ENCODE measurements at places on chromosomes 2 and 18.

- DNase-seq = no peak
Measured at GRCh38 chr2:237597196-237598145, 6.9 kb upstream of the RAB17 start.

DNA sequence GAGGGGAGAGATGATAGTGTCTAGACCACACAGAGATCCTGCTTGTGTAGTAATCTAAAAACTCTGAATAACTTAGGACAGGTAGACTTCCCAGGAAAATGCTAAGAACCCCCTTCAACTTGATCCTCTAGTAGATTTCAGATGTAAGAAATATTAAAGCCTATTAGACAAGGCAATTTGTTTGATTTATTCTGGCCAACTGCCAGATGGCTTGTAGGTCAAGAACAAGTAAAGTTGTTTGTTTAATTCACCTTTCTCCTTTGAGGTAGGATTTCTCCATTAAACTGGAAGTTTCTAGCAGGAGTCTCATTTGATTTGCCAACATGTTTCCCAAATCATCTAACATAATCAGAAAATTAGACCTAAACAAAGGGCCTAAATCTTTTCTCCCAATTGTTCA lies 48.6 kb downstream of the SH3RF3 start:
- DNase-seq = no peak

DNA sequence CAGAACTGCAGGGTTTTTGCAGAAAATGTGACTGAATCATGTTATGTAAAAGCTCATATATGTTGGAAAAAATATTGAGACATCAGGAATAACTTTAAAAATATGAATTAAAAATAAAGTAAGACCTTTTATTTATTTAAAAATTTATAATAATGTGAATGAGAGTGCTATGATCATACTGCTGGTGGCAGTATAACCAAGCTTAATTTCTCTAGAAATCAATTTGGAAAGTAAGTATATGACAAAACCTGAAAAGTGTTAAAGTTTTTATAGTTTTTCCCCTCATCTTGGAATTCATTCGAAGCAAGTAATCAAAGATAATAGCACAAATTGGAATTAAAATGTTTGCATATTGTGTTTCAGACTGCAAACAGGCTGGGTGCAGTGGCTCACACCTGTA lies 7.5 kb downstream of the SLC39A10 start:
- DNase-seq = no peak

- no peak for DNase-seq
Measured at GRCh38 chr18:50727721-50728471, 91.9 kb downstream of the MRO start.

GRCh38 chr2:132729522-132729921 lies 59.5 kb upstream of the LYPD1 start:
- no peak for DNase-seq

DNA sequence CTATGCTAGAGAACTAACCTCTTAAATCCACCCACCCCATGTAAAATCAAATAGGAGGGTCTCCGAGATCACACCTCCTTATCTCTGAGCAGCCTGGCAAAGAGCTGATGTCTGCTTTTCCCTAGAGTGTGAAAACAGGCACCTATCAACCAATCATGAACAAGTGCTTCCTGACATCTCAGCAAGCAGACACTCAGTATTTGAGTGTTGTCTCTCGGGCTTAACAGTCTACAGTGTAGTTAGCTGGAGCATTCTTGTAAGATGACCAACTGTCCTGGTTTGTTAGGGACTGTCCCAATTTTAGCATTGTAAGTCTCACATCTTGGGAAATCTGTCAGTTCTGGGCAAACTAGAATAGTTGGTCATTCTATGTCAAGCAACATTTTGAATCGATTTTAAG lies 26.4 kb downstream of the MARCHF4 start:
- DNase-seq = no peak

DNA sequence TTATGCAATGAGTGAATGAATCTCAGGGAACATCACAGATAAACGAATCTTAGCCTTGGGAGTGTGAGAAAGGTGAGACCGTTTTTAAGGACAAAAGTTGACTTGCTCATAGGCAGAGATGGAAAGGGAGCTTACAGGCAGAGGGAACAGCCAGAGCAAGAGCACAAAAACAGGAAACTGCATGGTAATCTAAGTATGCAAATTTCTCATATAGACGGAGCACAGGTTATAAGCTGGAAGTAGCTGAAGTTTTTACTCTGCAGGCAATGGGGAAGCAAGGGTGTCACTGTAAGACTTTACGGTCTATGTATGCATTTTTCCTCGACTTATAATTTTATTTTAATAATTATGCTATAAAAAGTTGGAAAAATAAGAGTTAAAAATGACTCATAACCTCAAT lies 44.8 kb upstream of the STRN start:
- DNase-seq = no peak

DNA sequence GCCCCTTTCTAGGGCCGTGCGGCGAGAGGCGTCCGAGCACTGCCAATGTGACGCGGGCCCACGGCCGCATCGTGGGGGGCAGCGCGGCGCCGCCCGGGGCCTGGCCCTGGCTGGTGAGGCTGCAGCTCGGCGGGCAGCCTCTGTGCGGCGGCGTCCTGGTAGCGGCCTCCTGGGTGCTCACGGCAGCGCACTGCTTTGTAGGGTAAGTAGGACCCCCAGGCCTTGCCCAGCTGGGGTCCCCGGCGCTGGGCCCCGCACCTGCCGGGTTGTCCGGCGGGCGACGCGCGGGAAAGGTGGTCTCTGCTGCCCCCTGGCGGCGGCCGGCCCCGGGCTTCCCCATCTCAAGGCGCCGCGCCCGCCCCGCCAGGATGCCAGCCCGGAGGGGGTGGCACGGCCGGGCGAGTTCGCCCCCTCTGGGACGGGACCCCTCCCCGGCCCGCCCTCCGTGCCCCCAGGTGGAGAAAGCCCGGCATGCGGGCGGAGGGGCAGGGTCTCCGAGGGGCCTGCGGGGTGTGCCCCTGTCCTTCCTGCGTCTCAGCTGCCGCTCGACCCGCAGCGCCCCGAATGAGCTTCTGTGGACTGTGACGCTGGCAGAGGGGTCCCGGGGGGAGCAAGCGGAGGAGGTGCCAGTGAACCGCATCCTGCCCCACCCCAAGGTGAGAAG lies 1.9 kb downstream of the PRSS56 start:
- DNase-seq = no peak

DNA sequence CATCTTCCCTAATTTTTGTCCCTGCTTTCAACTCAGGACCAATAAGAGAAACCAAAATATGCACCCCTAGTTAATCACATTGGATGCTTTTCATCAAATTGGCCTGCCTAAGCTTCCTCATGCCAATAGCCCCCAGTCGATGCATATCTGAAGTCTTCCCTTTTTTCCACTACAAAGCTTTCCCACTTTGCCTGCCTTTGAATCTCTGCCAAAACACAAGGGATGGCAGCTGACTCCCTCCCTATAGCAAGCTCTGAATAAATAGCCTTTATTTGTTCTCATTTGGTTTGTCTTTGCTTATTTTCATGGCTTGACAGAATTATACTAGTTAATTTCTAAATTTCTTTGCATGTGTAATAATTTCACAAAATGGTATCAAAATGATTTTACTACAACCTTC lies 621.2 kb downstream of the MBD2 start:
- no peak for DNase-seq

DNA sequence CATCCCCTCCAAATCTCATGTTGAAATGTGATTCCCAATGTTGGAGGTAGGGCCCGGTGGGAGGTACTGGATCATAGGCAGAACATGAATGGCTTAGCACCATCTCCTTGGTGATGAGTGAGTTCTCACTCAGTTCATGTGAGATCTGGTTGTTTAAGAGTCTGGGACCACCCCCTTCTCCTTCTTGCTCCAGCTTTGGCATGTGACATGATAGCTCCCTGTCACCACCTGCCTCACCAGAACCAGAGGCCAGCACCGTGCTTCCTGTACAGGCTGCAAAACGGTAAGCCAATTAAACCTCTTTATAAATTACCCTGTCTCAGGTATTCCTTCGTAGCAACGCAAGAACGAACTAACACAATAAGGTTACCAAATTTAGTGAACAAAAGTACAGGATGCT lies 95.4 kb downstream of the ZBTB7C start:
- DNase-seq = no peak

DNA sequence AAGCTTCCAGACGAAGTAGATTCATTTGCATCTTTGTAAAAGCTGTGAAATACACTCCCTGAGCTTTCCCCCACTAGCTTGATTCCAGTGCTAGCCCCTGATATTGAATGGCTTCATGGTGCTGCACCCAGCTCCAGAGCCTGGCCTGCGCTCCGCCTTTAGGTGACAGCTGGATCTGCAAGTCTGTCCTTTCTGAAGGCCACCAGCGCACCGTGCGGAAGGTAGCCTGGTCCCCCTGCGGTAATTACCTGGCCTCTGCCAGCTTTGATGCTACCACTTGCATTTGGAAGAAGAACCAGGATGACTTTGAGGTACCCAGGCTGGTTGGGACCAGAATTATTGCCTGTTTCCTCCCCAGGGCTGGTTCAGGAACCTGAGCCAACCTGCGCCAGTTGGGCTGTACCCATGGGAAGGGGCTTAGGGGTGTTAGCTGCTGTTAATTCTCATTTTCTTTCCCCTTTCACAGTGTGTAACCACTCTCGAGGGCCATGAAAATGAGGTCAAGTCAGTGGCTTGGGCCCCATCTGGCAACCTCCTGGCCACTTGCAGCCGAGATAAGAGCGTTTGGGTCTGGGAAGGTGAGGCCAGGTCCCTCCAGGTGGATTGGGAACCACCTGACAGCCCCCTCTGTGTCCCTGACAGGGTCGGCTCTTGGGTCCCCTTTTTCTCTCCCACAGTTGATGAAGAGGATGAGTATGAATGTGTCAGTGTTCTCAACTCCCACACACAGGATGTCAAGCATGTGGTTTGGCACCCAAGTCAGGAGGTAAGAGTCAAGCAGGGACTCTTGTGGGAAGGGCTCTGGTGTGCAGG lies 1.3 kb downstream of the CIAO1 start:
- DNase-seq = no peak

GRCh38 chr2:7031547-7032245 lies 114.5 kb downstream of the RNF144A start:
- no peak for DNase-seq

DNA sequence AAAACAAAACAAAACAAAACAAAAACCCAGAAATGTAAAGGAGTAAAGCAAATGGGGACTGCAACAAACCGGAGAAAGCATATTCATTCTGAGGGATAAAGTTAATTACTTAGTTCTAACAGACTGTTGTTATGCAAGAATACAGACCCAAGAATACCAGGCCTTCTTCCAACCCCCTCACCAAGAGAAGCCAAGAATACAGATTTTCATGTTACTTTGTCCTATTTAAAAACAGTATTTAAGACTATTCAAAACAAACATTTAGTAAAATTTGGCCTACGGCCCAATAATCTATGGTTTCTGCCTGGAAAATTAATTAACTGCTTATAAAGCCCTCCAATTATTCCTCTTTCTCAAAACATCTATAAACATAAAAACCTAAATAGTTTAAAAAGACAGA lies 91.4 kb downstream of the USP34 start:
- no peak for DNase-seq

DNA sequence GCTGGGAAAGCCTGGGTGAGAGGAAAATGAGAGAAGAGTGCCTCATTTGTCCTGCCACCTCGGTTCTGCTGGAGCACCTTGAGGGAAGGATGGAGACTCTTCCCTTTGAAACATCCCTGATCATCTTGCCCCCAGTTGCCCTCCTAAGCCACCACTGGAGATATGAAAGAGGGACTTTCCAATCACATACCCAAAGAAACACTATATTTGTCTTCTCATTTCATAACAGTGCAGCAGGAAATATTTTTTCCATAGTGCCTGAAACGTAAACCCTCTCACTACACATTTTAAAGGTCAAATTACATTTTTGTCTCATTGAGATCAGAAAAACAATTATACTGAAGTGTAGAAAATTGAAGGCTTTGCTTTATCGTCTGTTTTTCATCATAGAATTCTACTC lies 63.3 kb downstream of the KCTD18 start:
- no peak for DNase-seq

- no peak for DNase-seq
Measured at GRCh38 chr2:32780961-32781360, 153.1 kb downstream of the TTC27 start.

GRCh38 chr2:196259507-196260481 lies 88.4 kb upstream of the STK17B start:
- DNase-seq = no peak

DNA sequence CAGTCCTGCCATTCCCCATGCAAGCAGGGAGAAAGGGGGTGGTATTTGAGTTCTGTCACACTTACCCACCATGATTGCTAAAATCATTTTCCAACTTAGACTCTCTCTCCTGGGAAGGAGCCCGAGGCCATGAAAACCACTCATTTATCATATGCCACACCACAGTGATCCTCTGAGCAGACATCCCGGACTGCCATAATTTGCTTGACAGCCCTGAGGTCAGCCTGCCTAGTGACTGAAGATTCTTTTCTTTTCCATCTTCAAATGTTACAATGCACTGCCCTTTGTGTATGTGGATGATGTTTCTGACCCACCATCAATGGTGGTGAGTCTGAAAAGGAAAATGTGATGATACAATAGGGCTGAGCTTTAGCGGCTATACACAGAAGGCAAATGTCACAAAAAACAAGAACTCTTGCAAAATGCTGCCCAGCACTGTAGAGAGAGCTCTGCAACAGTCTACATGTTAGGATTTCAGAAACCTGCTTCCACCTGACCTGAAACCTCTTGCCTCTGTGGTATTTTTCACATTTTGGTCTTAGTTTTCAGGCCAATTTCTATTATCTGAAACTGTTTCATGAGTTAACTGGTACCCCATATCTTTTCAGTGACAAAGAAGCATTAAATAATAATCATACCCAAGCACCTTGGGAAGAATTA lies 272.8 kb downstream of the ZNF385B start:
- DNase-seq = no peak

DNA sequence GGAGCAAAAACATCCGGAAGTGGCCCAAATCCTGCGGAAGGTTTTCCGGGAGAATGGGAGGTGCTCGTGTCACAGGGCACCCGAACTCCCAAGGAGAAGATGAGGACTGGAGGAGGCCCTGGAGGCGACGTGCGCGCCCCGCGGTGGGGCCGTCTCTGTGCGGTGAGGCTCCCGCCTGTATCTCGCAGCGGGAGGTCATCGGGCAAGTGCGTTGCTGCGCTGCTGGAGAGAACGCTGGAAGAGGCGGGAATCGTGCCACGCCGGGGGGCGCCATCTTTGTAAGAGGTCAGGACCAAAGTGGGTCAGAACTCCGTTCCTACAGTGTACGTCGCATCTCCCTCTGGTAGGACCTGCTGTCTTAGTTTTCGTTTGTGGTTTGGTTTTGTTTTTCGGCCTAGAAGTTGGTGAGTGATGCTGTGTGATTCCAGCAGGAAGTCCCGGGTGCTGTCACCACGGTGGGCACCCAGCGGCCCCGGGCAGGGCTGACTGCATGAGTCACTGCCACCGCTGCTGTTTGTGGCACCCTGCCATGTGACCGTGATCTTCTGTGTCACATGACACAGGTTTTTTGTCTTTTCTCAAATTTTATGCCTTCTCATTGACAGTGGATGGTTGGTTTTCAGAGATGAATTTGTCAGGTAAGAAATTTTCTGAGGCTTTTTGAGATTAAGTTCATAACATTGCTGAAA lies 21.5 kb upstream of the ATP9B start:
- no peak for DNase-seq

DNA sequence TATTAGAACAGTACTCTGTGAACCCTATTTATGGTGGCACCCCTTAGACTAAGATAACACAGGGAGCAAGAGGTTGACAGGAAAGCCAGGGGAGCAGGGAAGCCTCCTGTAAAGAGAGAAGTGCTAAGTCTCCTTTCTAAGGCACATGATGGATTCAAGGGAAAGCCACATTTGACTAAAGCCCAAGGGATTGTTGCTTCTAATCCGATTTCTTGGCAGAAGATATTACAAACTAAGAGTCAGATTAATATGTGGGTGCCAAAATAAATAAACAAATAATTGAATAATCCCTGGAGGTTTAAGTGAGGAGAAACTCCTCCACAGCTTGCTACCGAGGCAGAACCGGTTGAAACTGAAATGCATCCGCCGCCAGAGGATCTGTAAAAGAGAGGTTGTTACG lies 333.2 kb downstream of the SOX11 start:
- no peak for DNase-seq
